ENCODE measurements at places on chromosomes 2 and 18. TPM values are rescaled to one million over a fixed set of nuclear protein-coding genes. Genes with fewer than 3 reads are reported as not detected.

GAD1 gene
- total RNA-seq, result not detected

GRCh38 chr2:204507636-204508035 lies 37.6 kb upstream of the PARD3B start:
- DNase-seq, result peak; percentile 6

GRCh38 chr2:147863835-147864234 lies 19.0 kb downstream of the ACVR2A start:
- no peak for DNase-seq

DNA sequence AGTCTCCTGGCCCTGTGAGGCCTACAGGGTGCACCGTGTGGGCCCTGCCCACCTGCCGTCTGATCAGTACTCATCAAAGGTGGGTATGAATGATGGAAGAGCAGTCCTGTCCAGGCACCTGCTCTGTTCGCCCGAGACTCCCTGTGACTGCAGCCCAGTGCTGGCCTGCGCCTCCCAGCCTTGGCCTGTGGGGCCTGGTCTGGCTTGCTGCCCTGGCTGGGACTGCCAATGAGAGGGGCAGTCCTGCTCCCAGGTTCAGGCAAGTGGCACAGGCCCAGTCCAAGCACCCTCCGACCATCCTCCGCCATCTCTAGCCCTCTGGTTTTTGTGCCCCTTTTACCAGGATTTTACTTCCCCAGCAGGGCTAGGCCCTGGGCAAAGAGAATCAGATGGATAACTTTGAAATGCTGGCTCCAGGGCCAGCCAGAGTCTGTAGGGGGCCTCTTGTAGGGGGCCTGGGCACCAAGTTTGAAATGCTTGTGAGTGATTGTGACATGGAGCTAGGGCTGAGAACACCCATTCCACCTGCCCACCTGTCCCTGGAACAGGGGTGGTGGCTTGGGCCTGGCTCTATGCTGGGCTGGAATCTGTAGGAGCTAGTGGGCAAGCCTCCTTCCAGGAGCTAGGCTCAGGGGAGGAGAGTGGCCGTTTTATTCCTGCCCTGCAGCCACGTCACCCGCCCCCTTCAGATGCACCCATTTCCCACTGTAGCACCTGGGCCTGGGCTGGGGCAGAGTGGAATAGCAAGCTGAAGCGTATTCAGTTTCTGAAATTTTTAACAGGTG lies 8.7 kb upstream of the HS6ST1 start:
- no peak for DNase-seq

PARD6G gene
- total RNA-seq, result 0.54 TPM

DNA sequence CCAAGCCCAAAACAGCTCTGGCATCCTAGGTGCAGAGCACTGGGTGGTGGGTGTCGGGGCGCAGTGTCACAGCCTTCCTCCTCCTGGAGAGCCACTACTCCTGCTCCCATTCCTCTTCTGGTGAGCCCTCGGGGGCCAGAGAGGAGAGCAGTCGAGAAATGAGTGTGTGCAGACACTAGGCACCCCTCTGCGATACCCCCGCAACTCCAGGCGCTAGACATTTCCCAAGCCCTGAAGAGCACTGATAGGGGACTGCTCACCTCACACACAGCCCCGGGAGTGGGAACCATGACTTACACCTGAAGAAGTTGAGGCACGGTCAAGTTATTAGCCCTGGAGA lies 54.2 kb downstream of the FAM168B start:
- DNase-seq, result no peak

DNA sequence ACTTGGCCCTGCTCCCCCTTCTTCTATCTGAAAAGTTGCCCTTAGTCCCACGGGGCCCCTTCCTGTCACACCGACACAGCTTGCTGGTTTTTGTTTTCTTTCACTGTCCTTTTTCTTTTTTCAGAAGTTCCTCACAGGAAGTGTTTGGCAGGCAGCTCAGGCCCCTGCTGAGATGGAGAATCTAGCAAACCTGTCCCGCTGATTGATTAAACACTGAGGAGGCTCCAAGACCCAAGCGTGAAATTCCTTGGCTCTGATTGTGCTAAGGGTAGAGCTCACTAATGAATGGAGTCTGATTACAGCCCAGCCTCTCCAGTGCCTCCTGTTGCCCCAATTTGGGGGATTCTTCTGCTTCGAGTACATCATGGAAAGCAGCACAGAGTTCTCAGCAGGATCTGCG lies 365.9 kb upstream of the MEX3C start:
- DNase-seq, result no peak

GRCh38 chr18:26696308-26696707 lies 148.0 kb upstream of the KCTD1 start:
- DNase-seq, result no peak

DNA sequence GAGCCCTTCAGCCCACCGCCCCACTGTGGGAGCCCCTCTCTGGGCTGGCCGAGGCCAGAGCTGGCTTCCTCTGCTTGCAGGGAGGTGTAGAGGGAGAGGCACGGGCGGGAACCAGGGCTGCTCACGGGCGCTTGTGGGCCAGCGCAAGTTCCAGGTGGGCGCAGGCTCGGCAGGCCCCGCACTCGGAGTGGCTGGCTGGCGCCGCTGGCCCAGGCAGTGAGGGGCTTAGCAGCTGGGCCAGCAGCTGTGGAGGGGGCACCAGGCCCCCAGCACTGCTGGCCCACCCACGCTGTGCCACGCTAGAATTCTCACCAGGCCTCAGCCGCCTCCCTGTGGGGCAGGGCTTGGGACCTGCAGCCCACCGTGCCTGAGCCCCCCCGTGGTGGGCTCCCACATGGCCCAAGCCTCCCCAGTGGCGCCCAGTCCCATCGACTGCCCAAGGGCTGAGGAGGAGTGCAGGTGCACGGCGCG lies 45.2 kb downstream of the SLC5A7 start:
- DNase-seq, result no peak

GALR1 gene
- not detected for total RNA-seq

- no peak for DNase-seq
Observed at GRCh38 chr2:194999771-195000170, 657.3 kb upstream of the SLC39A10 start.

SERPINB10 gene
- total RNA-seq, result not detected

ALK gene
- 0.27 TPM for total RNA-seq

GRCh38 chr18:74286106-74286855 lies 5.5 kb downstream of the CYB5A start:
- DNase-seq, result peak; percentile 26

DNA sequence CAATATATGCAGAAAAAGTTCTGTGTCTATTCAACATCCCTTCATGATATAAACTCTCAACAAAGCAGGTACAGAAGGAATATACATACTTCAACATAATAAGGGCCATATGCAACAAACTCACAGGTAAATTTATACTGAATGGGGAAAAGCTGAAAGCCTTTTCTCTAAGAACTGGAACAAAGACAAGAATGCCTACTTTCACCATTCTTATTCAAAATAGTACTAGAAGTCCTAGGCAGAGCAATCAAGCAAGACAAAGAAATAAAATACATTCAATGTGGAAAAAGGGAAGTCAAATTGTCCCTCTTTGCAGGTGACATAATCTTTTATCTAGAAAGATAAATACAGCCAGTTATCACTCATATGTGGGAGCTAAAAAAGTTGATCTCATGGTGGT lies 116.3 kb downstream of the ACVR1 start:
- DNase-seq, result no peak

- DNase-seq, result no peak
Observed at GRCh38 chr2:21233194-21233593, 109.4 kb downstream of the TDRD15 start.

DNA sequence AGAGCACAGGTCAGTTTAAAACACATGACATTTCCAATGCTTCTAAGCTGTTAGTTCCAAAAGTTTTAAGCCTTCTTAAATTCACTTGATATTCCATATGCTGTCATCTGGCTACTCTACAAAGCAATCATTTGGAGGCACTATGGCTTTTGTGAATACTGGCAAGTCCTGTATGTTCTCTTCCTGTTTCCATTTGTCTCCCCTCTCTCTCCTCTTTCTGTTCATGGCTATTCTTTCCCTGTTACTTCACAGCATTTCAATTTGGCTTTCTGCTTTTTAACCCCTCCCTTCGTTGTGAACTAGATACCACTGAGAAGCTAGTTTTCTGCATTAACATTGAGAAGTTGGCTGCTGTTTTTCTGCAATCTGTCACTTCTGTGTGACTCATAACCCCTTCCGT lies 1337.2 kb upstream of the CELF4 start:
- no peak for DNase-seq

DNA sequence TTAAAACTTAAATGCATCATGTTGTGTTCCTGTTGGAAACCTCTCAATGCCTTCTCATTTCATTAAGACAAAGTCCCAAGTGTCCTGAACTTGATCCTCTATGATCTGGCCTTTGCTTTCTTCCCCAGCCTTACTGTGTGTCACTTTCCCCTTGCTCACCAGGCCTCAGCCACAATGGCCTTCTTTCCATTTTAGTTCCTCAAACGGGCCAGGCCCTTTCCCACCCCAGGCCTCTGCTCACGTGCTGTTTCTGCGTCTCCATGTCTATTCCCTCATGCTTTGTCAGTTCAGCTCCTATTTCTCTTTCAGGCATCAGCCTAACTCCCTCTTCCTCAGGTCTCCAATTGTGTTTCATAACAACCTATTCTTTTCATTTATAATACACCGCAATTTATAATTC lies 19.5 kb downstream of the CXCR4 start:
- DNase-seq, result no peak

GRCh38 chr2:198883604-198884003 lies 574.1 kb downstream of the SATB2 start:
- DNase-seq, result no peak

- no peak for DNase-seq
Observed at GRCh38 chr2:150232321-150232720, 255.1 kb downstream of the RND3 start.

DNA sequence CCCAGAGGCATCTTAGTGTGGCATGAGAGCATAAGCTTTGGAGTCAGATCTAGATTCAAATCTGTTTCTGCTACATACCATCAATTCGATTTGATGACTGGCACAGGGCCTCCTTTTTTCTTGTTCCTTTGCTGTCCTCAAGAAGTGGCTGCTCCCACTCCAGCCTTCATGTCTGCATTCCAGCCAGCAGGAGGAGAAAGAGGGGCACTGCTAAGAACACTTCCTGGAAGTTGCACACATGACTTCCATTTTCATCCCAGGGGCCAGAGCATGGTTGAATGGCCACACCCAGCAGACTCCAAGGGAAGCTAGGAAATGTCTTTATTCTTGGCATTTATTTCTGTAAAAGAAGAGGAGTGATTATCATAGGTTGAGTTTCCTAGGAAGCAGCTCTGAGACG lies 50.4 kb downstream of the EML6 start:
- no peak for DNase-seq

DNA sequence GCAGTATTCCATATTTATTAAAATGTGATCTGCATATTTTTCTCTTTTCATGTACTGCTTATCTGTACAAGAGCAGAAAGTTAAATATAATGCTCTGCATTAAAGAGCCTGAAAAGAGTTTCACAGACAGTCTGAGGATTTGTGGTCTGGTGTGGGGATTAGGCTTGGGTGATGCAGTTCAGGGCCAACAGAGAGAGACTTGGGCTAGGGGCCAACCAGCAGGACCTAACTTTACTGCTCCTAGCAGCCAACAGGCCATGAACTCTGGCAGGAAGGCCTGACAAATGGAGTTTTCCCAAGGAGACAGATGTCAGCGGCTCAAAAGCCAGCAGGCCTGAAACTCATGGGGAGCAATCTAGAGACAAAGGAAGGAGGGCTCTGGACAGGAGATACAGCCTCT lies 169.6 kb downstream of the LRRTM1 start:
- DNase-seq, result no peak

DNA sequence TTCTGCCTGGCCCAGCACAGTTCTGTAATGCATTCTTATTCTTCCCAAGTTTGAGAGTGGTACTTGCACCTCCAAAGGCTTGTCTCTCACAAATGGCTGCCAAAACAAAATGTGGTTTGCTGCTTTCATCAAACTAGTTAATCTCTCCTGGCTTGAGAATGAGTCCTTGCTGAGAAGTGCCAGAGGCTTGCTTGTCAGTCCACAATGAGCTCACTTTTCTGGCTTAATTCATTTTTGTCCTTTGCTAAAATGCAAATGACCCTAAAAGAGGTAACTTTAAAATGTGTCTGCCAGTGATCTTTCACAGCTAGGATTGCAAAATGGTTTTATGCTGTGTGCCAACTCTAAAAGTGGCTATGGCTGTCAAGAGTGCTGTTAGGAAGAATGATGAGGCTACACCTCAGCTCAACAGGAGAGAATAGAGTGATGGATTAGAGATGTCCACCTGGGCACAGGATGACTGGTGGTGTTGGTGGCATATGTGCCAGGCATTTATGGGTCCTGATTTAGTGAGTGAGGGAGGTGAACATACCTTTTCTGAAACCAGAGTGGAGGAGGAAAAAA lies 291.2 kb upstream of the HNMT start:
- DNase-seq, result no peak

GCKR gene
- total RNA-seq, result 4.5 TPM

DNA sequence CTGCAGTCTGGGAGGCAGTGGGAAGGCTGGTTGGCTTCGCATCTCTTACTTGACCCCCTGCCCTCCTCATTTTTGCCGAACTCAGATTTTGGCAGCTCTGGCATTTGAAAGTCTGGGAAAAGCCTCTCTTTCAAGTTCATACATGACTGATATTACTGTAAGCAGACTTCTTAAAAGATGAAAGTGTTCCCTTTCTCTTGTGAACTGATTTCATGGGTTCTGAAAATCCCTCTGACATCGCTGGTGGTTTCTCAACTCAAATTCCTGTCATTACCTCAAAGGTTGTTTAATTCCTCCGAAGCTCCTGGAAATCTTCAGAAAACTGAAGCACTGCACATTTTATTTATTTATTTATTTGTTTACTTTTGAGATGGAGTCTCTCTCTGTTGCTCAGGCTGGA lies 16.9 kb upstream of the SLC38A11 start:
- DNase-seq, result no peak

DTNB gene
- 11.7 TPM for total RNA-seq

Data from fibroblast of the aortic adventitia (primary cell).